ENCODE measurements at places on chromosomes 4 and X.

DNA sequence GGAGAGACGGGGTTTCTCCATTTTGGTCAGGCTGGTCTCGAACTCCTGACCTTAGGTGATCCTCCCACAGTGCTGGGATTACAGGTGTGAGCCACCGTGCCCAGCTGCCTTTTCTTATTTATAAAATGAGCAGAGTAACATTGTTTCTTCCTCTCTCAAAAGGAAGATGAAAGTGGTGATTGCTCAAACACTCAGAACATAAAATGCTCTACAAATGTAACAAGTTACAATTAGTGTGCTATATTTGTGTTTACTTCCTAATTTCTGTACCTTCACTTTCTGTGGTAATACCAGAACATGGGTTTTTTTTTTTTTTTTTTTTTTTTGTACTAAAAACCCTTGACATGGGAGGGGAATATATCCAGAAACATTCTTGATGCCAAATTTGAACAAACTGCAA, 197.9 kb downstream of the MGST2 start:
- DNase-seq: no peak

- DNase-seq: no peak
Measured at GRCh38 chr4:184453365-184454160, 20.8 kb downstream of the IRF2 start.

GRCh38 chr4:139984471-139984870, 169.5 kb downstream of the MAML3 start:
- DNase-seq: no peak

- DNase-seq: no peak
Measured at GRCh38 chr4:6093671-6094070, 75.4 kb upstream of the C4orf50 start.

DNA sequence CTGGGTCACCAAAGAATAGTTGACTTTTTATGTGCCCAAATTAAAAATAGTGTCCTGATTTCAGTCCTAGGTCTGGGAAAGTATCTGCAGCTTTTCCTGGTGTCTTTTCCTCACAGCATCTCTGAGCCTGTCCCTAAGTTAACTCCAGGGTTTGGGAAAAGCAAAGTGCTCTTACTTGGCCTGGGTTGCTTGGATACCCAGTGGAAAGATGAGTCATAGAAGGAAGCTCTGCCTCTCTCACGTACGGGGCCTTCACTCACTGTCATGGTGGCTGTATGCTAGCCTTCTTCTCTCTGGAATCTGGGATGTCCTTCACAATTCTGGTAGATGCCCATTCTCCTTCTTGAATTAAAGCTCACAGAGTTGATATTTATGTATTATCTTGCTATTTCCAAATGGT, 607.3 kb downstream of the ANKRD50 start:
- DNase-seq: no peak

DNA sequence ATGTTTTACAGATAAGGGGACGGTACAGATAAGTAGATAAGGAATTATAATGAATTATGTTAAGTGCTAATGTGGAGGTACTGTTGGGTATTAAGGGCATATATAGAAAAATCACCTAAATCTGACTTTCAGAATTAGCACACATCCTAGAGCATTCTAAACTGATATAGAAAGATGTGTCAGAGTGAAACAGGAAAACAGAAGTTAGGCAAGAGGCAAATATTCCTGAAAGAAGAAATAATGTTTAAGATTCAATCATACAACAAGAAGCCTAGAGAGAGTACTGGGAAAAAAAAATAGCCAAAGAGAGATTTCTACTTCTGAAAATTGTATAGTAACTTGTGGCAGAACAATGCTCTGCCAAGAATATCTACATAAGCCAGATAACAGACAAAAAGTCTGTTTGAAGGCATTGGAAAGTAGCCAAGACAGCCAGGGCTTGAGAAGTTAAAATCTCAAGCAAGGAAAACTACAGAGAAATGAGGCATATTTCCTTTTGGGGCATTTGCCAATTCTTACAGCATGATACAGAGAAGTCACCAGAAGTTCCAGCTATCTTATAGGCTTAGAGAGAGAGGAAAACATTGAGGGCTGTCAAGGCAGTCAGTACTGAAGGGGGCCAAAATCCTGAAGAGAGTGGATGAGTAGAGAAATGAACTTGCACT, 646.0 kb downstream of the RPA4 start:
- DNase-seq: no peak

- no peak for DNase-seq
Measured at GRCh38 chr4:159002950-159003349, 99.9 kb upstream of the RAPGEF2 start.

DNA sequence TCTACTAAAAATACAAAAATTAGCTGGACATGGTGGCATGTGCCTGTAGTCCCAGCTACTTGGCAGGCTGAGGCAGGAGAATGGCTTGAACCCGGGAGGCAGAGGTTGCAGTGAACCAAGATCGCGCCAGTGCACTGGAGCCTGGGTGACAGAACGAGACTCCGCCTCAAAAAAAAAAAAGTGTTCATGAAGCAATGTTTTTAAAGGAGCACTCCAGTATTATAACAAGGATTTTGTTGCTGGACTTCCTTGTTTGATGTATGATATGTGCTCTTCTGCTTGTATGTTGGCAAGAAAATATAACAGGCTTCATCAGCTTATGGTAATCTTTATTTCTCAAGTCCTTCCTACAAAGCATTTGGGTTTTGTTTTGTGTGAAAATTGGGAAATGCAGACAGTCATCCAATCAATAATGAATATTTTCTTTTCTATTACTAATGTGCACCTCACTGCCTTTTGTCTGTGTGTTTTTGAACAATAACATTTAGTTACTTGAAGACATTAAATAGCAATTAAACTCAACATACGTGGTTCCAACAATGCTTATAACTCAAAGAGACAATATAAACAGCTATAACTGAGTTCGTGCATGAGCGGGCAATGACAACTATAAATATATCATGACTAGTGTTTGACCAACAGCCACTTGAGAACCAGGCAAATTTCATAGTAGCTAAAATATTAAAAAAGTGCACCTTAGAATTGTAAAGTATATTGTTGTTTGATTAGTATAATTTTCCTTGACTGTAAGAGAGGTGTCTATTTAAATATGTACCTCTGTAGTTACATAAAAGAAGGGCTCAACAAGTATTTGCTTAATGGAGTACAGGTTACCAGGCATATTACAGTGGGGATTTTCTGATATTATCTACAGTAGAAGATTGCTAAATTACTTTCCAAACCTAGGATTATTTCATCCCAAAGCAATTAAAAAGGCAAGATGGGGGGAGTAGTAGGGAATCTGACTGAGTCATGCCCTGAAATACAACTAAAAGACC, 210.7 kb downstream of the PPP3CA start:
- no peak for DNase-seq

DNA sequence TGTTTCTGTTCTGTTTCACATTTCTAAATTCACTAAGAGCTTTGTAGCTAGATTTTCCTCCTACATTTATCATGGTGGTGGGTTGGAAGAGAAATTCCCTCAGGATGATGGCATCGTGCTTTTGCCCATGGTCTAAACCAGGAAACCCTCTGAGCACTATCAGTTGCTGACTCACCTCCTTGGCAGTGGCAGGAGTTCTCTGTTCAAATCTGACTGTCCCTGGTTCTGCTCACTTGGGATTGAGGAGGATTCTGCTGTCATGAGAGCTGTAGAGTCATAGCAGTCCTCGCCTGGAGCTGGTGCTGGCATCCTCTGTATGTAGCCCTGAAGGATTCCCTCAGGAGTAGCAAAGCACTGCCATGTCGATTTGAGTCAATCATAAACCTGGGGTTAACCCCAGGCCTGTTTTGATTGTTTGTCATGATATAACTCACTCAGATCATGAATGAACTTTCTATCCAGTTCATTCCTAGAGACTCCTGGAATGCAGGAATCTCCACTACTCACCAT, 9.4 kb downstream of the TEX13A start:
- DNase-seq: no peak

Data from stimulated activated CD8-positive, alpha-beta memory T cell treated with anti-CD3 and anti-CD28 coated beads, Interleukin-4, amount 100 ng/mL, for 1 hour (primary cell).